Gastroesophageal sphincter (tissue), 4 donors: ENCODE measurements at places on chromosomes 13 and 19. TPM values are rescaled to one million over a fixed set of nuclear protein-coding genes. Genes with fewer than 3 reads are reported as not detected.

DNA sequence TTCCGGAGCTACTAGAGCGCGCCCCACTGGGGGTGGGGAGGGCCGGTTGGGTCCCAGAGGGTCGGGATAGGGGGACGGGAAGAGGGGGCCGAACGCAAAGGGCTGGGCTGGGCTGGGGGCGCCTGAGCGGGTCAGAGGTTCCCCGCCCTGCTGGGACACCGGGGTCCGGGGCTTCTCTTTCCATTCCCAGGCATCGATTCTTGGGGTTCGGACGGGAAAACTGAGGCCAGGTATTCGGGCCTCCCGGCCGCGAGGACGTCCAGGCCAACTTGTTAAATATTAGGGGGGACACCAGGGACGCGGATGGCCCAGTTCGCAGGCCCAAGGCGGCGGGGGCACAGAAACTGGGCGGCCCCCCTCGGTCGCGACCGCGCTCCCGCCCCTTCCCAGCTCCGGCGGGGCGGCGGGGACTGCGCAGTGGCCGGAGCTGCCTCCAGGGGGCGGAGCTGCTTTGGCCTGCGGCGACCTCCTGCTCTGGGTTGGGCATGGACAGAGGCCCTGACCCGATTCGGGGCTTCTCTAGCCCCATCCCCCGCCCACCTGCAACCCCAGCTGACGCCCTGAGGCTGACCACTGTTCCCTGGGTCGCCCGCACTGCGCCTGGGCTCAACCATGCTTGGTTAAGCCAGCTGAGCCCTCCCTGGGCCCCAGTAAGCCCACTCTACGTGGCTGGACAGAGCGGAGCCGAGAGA, 1.2 kb upstream of the KLF16 start:
- ATAC-seq, result peak; percentile 52

GRCh38 chr19:42330241-42330711, 4.8 kb downstream of the MEGF8 start:
- ATAC-seq, result no peak

DNA sequence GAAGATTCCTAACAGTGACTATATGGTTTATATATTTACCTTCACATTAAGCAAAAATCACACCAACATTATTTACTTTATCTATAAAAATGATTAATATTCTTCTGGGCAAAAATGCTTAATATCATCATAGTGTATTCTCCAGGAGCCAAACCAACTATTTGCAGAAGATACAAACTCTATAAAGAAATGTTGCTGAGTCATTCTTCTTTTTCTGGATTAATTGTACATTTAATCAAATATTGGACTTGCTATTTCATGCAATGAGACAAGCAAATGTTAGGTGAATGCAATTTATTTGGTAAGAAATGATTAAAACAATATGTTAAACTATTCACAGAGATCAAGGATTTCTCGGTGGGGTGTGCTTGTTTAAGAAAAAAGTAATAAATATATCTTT, 1075.8 kb downstream of the PCDH9 start:
- ATAC-seq, result no peak

GRCh38 chr13:112453874-112454647, 77.9 kb downstream of the SPACA7 start:
- ATAC-seq, result no peak

- peak; percentile 36 for ATAC-seq
Observed at GRCh38 chr19:41297628-41298347, 12.2 kb upstream of the CCDC97 start.

DNA sequence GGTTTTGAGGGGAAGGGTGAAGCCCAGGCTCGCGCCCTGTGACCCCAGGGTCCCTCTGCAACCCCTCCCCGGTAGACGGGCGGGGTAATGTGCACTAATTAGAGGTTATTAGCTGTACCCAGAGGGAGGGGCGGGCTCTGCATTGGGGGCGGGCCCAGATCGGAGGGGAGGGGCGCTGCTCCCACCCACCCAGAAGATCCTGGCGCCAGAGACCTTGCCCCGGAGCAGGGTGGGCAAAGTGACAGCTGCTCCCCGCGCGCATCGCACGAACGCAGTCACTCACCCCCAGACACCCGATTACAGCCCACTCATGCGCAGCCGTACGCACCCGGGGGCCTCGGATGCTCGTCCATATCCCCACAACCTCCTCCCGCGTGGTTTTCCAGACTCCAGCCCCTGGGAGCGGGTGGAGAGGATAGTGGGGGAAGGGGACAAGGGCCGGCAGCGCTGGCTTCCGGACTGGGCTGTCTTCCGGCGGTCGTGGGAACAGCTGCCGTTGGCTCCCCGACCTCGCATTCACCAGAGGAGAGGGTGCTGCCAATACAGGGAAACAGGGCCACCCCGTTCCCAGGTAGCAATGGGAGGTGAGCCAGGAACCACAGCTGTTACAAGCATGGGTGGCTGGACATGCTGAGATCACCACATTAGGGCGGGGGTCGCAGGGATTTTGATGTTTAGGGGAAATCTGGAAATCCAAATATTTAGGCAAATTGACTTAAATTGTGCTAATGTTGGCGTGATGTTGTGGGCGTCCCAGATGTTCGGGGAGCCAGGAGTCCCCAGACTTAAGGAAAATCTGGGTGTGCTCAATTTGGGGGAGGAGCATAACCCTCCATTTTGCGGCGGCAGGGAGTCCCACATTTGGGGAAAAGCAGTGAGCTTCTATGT, 2.9 kb upstream of the HOOK2 start:
- peak; percentile 35 for ATAC-seq

GRCh38 chr13:106499896-106500295, 35.6 kb downstream of the EFNB2 start:
- no peak for ATAC-seq

- ATAC-seq, result no peak
Observed at GRCh38 chr13:33303855-33304597, 18.5 kb upstream of the STARD13 start.

- ATAC-seq, result peak; percentile 13
Observed at GRCh38 chr19:17025991-17026658, 485 bp downstream of the CPAMD8 start.

CNFN gene
- not detected for total RNA-seq

APOC1 gene
- total RNA-seq, result 4.8 TPM

FXYD3 gene
- total RNA-seq, result 1.2 TPM

ZNF530 gene
- total RNA-seq, result 1.4 TPM

OR7D2 gene
- total RNA-seq, result not detected

DLEU7 gene
- not detected for total RNA-seq

ALOX5AP gene
- total RNA-seq, result 6.0 TPM
